Activated CD4-positive, alpha-beta T cell treated with anti-CD3 and anti-CD28 coated beads, Interleukin-2, Interleukin-4, amounts not matched to agents 100 ng/mL and 50 ng/mL, durations not matched to agents 16 hours and 8 hours (primary cell): ENCODE measurements at places on chromosomes 1 and 21.

- no peak for DNase-seq
Observed at GRCh38 chr1:229990326-229990725, 76.7 kb upstream of the GALNT2 start.

DNA sequence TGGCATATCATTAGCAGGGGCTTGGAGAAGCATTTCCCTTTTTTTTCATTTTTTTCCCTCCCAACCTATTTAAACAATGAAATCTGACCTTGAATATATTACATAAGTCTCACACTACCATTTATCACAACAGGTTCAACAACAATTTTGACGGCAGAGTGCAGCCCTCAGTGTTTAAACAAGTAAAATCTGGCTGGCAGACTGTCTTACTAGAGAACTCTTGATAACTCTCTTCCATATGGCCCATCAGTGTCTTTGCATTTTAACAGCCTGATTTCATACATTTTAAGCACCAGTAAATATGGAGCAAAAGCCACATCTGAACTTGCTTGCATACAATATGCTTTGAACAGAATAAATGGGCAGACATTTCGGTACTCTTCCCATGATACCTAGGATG is 213.0 kb downstream of the KCTD3 start:
- no peak for DNase-seq

DNA sequence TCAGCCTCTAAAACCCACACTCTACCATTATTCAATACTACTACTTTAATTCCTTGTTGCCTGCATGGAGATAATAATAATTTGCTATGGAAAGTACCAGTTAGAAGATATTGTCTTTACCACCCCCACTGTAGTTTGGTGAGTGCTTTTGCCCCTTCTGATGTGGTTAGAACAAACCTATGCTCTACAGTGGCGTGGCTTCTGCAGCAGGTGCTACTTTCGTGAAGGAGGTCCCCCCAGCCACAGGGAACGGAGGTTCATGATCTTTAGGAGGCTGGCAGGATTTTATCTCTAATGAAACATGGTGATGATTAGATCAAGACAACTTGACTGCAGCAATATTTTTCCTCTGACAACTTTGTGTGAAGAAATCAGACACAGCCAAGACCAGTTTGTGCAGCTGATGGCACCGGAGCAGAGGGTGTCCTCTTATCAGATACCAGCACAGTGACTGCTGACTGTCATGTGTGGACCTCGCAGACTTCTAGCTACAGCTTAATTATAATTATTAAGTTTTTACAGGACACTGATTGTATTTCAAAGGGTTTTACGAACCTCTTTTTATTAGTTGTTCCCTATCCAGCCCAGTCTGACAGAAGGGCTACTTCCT is 10.7 kb upstream of the TCHH start:
- DNase-seq: no peak

DNA sequence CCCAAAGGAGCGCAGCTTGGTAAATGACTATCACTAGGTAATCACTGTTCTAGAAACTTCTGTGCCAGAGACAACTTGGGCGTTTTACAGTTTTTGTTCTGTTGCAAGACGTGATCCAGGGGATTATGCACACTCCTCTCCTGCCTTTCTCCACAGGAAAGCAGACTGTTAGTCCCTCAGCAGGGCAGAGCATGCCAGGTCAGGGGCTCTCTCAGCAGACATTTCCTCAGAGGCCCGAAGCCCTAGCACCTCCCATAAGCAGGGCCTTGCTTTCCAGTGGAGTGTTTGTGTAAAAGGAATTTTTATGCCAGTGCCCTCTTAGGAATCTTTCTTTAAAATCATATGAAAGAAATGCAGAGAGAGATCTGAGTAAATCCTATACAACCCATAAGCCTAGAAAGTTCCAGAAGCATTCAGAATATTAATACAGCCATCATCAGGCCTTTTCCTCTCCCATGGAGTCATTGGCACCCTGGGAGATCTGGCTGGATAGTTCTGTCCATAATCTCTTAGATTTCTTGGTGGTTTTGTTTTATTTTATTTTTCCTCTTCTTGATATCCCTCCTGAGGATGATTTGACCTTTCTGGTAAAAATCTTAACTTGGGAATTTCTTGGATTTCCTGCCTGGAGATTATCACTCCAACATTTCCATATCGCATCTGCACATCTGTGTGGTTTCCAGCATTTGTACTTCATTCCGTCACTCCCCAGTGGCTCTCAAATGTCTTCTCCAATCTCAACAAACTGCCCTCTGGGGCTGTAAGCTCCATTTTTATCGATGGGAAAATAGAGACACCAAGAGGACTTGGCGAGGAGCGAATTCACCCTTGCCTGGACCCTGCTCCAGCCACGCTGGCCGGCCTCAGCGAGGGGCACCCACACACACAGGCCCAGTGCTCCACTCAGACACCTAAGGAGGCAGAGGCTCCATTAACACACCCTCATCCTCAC is 116.1 kb downstream of the PSMG1 start:
- no peak for DNase-seq

GRCh38 chr1:208126108-208126507 is 118.1 kb downstream of the PLXNA2 start:
- no peak for DNase-seq

DNA sequence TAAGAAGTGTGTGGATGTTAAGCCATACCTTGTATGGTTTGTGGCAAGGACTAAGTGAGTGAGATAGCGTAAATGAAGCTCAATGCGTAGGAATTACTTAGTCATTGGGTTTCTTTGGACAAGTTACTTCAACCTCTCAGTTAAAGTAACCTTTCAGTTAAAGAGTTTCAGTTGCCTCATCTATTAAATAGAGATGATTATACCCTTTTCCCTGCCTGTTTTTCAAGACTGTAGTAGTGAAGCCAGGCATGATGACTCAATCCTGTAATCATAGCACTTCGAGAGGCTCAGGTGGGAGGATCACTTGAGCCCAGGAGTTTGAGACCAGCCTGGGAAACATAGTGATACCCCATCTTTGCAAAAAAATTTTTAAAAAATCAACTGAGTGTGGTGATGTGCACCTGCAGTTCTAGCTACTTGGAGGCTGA is 6.3 kb downstream of the ZMPSTE24 start:
- DNase-seq: peak; percentile 68

DNA sequence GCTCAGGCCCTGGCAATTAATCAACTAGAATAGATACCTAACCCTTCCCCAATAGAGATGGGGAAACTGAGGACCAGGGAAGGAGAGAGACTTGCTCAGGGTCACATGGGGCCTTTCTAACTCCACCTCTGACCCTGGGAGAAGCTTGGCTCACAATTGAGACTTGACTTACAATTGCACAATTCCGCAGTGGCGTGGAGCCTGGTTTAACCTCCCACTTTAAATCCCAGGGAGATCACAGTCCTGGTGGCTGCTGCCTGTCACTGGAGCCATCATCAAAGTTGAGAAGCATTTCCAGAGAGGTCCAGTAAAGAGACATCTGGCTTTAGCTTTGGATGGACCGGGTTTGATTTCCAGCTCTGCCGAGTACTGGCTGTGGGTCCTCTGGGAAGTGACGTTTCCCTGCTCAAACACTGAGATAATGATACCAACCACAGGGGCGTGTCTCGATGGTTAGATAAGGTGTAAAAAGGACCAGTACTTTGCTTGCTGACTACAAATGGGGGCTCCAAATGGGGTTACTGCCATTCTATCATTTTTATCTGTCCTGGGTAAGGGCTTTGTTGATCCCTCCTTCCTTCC is 39.3 kb downstream of the TRIM62 start:
- no peak for DNase-seq

DNA sequence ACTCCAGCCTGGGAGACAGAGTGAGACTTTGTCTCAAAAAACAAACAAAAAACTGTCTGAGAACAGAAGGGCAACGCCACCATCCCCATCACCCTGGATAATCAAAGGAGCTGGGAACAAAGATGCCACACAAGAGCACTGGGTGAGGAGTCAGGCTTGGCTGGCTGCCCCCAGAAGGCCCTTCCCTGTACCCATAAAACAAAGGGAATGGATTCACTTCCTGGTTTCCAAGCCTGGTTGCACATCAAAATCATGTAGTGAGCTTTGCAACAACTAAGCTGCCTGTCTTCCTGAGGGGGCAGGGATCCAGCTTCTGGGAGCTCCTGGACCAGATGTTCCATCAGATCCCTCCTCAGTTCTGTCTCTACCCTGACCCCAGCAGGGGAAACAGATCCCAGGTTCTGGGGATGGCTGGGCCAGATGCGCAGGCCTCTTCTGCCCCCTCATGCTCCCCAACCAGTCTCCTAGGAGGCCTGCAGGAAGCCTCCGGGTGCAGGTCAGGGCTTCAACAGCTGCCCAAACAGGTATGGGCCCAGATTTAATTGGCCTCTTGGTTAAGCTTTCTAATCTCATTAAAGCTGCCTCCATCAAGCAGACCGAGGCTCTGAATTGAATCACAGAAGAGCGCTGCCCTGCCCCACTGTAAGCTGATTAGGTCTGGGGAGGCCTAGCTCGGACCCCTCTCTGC is 97.8 kb downstream of the MRPL37 start:
- DNase-seq: no peak

DNA sequence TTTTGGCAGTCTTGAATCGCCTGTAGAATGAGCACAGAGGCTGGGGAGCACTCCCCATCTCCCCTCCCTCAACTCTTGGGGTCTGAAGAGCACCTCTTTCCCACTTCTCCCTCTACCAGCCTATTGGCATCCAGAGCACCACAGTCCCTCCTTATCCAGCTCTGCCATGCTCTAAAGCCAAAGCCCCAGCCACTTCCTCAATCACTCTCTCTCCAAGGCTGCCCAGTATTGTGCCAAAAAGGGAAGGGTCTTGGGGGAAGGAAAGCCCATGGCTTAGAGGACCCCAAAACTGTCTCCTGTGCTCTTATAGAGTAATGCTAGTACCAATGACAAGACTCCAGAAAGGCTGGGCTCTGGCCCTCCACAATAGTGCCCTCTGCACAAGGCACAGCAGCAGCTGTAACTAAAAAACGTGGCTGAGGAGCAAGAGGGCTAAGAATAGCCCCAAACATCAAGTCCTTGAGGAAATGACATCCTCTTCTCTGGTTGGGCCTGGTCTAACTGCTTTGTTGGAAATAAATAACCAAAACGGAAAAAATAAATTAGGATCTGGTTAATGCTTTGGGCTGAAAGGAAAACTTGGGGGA is 28.4 kb downstream of the SLC27A3 start:
- DNase-seq: no peak

GRCh38 chr1:178434360-178434759 is 62.4 kb downstream of the CLEC20A start:
- no peak for DNase-seq

DNA sequence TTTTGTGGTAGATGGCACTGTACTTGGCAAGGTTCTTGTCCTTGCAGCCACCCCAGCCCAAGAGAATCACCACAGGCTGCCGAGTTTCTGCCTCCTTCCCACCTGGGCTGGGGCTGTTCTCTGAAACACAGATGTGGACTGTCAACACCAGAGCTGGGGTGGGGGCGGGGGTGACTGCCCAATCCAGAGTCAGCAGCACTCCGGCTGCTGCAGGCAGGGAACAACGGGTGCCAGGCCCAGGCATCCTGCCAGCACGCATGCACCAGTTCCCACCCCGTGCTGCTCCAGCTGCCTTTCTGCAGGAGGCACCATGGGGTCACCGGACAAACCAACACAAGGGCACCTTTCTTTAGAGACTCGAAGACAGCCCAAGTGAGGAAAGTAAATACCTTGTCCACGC is 14.1 kb downstream of the TMEM53 start:
- no peak for DNase-seq

DNA sequence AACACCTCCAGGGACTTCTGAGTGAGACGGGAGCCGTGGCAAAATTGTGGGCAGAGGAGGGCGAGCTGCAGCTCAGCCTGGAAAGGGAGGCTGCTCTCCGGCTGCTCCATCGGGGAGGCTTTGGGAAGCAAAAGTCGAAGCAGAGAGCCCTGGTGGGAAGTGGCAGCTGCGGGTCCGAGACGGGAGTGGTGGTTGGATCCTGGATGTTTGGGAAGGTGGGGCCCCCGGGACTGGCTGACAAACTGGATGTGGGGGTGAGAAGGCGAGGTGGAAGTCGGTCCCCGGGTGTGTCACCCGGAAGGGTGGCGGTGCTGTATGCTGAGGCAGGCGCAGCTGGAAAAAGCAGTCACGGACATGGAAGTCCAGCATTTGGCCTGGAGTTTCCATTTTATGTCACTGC is 52.1 kb downstream of the KCNAB2 start:
- no peak for DNase-seq

GRCh38 chr21:42513985-42514882 is 582 bp downstream of the SLC37A1 start:
- DNase-seq: peak; percentile 48

DNA sequence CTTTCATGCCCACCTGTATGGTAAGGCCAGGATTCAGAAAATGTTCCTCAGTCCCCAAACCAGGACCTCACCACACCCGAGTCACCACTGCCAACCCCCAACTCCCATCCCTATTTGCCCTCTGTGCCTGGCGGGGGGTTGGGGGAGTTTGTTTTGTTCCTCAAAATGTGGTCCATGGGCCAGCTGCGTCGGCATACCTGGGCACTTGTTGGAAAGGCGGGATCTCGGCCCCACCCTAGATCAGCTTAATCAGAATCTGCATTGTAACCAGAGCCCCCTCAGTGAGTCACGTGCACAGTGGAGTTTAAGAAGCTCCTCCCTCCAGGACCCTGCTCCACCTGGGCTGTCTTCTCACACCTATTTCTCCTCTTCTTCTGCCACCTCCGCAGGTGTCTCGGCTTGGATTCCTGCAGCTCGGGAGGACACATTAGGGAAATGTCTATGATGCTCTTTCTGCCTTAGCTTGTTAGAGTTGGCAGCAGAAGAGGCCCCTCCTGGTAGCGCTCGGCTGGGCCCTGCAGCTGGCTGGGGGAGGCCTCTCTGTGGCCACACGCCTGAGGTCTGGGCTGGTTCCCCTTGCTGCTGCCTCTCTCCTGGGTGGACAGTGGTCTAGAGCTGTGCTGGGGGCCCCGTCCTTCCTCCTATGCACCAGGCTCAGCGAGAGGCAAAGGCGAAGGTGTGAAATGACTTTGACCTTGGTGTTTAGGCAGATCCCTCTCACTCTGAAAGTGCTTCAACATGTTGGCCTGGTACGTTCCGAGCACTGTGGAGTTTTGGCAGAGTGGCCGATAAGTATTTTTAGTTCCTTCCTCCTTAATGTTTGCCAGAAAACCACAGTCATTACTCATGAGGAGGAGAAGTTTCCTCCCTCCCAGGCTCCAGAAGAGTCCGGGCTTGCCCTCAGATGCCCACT is 41.8 kb upstream of the CAMTA1 start:
- peak; percentile 17 for DNase-seq
